ENCODE measurements at places on chromosomes 1 and 21.
A peak's percentile ranks its signal among the peaks of the same experiment; 100 is the strongest.

DNA sequence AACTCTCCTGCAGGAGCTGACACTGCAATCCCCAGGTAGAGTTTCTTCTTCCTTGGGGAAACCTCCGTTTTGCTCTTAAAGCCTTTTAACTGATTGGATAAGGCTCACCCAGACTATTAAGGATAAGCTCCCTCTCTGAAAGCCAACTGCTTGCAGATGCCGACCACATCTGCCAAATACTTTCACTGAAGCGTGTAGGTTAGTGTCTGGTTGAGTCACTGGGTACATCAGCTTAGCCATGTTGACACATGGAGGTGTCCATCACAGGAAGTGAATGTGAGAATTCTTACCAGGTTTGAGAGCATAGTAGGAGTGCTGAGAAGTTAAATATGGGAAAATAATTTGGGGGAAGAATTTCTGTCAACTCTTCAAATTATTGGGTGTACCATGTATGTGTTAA, 202.0 kb downstream of the AJAP1 start:
- DNase-seq, result no peak

GRCh38 chr1:49060766-49061165, 284.1 kb upstream of the BEND5 start:
- peak; percentile 66 for DNase-seq

- DNase-seq, result peak; percentile 96
Observed at GRCh38 chr1:235075048-235075776, 53.4 kb downstream of the TOMM20 start.

GRCh38 chr1:40404670-40405462, 31.3 kb downstream of the SMAP2 start:
- DNase-seq, result peak; percentile 82

DNA sequence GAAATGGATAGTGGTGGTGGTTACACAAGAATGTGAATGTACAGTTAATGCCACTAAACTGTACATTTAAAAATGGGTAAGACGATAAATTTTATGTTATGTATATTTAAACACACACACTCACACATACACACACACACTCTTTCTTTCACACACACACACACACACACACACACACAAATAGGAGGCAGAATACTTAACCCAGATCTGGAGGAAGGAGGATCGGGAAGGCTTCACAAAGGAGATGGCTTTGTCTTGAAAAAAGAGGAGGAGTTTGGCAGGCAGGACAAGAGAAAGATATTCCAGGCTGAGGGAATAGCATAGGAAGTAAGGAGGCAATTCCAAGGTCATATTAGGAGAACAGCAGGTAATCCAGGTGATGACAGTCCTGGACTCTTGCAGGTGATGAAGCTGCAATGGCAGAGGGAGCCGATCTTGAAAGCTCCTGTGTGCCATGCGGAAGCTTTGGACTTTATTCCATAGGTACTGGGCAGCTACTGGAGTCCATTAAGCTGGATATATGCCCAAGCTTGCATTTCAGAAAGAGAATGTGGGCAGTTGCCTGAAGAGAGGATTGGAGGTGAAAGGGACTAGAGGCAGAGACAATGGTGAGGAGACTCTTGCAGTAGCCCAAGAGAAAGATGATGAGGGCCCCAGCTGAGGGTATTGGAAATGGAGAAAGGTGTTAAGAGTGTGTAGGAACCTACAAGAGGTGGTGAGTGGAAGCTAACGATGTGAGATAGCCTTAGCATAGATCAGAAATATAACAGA, 15.4 kb upstream of the LYST start:
- DNase-seq, result no peak

DNA sequence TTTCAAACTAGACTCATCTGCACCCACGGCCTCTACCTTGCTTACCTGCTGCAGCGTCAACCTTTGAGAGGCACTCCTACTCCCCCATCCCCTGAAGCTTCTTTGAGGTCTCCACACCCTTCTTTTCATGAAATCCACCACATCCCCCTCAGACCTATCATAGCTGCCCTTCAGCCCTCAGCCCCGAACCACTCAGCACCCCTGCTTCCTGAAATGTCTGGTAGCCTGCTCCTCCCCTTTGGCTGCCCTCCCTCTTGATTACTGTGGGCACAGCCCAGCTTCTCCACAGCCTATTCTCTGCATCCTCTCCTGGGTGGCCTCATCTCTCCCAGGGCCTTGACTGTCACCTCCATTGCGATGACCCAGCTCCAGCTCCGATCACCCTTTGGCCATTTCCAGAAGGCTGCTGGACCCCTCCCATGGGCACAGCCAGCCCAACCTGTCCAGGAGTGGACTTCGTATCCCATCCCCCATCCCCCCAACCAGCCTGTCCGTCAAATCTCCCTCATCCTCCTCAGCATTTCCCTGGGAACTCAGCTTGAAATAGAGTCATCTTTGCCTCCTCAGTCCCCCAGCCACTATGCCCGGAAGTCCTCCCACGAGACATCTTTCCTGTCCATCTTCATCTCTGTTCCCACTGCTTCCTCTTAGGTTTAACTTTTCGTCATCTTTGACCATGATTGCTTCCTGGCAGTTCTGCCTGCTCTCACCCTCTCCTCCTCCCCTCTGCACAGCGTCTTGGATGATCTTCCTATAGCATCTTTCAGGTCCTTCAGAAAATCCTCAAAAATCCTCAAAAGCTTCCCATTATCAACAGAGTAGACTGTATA, 6.1 kb upstream of the ADORA1 start:
- DNase-seq, result no peak

DNA sequence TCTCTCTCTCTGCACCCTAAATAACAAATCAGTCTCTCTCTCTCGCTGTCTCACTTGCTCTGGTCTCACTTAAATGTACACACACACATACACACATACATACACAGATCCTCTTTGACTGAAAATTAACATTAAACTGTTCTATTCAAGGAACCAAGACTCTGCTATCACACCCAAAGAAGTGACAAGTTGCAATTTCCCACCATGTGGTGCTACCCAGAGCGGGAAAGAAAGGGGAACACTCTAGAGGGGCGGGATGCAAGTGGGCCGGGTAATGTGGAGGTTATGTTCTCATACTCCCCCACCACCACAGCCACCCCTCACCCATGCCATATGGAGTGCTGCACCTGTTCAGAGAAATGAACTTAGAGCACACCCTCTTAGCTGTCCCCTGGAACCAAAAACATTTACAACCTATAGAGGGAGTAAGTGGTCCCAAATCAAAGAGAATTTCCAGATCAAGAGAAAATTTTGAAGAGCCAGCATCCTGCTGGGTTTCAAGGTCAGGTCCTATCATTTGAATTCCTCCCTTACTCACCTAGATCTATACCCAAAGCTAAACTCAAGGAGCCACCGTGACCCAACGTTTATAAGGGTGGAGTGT, 319.4 kb downstream of the BRINP2 start:
- DNase-seq, result no peak

GRCh38 chr21:17488620-17489019, 24.2 kb upstream of the CXADR start:
- no peak for DNase-seq

DNA sequence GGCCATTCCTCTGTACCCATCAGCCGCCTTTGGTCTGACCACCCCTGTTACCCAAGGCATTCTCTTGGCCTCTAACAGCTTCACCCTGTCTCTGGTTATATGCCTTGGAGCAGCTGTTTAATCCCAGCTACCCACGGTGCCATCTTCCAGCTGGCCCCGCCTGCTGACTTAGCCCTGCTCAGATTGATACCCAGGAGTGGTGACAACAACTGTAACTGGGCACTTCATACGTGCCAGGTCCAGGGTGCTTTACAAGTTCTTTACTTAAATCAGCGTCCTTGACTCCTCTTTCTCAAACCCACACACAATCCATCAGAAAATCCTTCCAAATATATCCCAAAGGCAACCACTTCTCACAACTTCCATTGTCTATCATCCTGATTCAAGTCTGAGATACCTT, 37.2 kb upstream of the HMGB4 start:
- no peak for DNase-seq

- DNase-seq, result no peak
Observed at GRCh38 chr1:183622013-183622412, 13.6 kb downstream of the ARPC5 start.

- DNase-seq, result peak; percentile 33
Observed at GRCh38 chr1:96416701-96417444, 304.7 kb upstream of the PTBP2 start.

GRCh38 chr1:184471686-184472085, 84.9 kb downstream of the C1orf21 start:
- DNase-seq, result no peak

DNA sequence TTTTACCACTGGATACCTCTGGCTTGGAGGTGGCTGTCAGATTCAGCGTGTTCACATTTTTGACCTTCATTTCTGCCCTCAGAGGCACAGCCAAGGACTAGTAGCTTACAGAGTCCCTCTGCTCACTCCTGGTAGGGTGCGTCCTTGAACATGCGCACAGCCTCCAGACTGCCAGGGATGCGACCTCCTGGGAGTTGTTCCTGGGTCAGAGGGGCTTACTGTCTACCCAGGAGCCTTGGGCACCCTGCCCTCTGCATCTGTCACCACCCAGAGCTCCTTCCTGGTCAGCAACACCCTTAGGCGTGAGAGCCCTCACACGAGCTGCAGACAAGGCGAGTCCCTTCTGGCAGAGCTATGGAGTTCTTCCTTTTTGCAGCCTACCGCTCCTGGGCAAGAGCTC, 1.7 kb downstream of the SLX9 start:
- DNase-seq, result no peak

DNA sequence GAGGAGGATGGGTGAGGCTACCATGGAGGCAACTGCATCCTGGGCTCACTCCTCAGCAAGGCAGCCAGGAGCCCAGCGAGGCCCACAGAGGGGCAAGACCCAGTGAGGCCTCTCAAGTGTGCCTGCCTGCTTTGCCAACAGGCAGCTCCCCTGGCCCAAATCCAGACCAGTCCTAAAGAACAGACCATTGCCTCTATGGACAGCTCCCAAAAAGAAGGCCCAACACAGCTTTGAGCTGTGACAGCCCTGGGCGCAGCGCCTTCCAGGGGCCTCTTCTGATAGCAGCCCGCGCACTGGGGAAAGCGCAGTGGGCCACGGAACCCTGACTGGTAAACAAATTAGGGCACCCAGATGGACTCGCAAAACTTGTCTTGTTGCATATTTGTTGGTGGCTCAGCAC, 25.5 kb downstream of the C1orf198 start:
- no peak for DNase-seq

- no peak for DNase-seq
Observed at GRCh38 chr1:67886076-67886475, 52.8 kb upstream of the GNG12 start.

DNA sequence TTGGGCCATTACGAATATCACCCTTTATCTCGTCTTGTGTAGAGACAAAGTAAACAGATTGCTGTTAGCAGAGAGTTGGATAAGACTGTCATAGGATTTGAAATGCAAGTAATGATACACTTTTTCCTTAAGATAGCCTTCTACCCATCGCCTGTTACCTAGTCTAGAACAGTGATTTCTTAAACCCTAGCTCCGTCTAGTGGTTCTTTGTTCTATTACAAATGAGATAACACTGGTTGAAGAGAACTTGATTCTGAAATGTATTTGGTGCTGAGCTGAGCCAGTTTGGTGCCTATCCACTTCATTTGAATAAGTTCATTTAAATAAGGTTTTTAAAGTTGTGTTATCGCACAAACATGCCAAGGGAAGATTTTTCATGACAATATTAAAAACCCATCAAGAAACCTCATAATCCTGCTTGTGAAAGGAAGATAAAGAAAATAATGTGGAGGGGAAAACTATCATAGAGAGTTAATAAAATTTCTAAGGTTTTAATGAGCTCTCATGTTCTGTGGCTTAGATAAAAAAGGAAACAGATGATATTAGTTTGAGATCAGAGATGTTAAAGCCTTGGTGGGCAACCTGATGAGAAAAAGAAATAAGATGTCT, 1.5 kb upstream of the KCNH1 start:
- peak; percentile 65 for DNase-seq

DNA sequence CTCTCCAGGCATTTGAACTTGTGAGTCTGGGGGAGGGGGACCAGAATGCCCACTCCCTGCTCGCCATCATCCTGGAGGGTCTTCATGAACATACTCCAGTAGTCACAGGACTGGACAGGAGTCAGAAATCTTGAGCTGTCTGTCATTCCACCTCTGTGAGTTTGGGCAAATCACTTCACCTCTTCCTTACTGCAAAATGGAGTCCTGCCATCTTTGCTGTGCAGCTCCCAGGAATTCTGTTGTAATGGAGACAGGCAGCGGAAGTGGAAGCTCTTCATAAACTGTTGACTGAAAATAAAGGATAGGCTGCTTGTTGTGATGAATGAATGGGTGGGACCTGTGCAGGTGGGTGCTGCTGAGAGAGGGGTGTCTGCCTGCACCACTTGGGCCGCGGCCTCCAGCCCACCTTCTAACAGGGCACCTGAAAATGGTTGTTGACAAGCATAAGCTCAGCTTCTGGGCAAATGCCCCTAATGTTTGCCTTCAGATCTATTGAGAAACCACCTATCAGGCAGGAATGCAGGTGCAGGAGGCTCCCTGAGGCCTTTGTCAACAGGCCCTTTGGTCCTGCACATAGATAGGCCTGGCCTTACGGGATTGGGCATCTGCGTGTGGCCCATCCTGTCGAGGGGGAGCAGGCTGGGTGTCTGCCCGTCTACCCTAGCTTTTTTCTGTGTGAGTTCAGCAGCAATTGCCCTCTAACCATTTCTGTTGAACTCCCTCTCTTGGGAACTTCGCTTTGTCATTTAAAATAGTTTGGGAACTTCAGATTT, 321.0 kb downstream of the RPS6KC1 start:
- no peak for DNase-seq

DNA sequence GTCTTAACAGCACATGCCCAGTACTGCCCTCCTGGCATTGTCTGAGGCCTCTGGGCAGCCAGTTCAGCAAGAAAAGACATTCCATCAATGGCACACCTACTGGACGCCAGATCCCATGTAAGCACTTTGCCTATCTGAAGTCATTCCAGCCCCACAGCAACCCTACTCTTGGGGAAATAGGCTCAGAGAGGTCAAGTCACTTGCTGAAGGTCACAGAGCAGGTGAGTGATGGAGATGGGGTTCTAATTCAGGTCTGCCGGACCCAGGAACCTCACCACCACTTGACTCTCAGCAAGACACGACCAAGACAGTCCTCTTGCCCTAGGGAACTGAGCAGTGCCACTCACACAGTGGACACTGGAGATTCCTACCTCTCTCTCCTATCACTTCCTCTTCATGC, 79.4 kb downstream of the PAX7 start:
- DNase-seq, result no peak

GRCh38 chr1:225449261-225449660, 21.4 kb upstream of the LBR start:
- no peak for DNase-seq
